Chondrocyte (in vitro differentiated cells): ENCODE measurements at places on chromosomes 2 and 18. TPM values are rescaled to one million over a fixed set of nuclear protein-coding genes. Genes with fewer than 3 reads are reported as not detected.

GRCh38 chr2:121058852-121059558 lies 226.0 kb downstream of the TFCP2L1 start:
- DNase-seq, result no peak

APCDD1 gene
- 9.5 to 41.3 TPM (median 13.1 TPM) in 3 replicates for total RNA-seq

DNA sequence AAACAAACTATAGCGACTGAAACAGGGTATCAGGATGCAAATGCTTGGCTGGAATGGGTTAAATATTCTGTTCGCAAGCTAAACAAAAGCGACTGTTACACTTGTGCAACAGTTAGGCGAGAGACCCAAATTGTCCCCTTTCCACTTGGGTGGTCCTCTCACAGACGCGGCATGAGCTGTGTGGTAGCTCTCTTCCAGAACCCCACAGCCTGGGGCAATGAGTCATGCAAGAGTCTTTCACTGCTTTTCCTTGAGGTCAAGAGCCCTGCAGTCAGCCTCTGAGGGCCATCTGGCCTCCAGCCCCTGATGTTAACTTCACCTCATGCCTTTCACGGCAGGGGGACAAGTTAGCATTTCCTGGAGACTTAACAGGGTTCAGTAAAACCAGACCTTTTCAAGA lies 25.7 kb downstream of the SULT1C4 start:
- DNase-seq, result no peak

DNA sequence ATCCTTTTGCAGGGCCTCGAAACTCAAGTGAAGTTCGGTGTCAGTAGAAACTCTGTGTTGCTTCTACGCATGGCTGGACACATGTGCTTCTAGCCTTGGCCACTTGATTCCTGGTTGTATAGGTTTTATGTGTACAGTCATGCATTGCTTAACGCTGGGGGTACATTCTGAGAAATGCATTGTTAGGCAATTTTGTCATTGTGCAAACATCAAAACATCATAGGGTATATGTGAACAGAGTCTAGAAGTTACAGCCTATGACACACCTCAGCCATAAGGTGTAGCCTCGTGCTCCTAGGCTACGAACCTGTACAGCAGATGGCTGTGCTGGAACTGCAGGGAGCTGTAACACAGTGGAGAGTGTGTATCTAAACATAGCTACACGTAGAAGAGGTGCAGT lies 39.4 kb downstream of the TMEM18 start:
- no peak for DNase-seq

ANKRD30B gene
- total RNA-seq, result not detected in 3 replicates
